ENCODE measurements at places on chromosomes 4 and X.

DNA sequence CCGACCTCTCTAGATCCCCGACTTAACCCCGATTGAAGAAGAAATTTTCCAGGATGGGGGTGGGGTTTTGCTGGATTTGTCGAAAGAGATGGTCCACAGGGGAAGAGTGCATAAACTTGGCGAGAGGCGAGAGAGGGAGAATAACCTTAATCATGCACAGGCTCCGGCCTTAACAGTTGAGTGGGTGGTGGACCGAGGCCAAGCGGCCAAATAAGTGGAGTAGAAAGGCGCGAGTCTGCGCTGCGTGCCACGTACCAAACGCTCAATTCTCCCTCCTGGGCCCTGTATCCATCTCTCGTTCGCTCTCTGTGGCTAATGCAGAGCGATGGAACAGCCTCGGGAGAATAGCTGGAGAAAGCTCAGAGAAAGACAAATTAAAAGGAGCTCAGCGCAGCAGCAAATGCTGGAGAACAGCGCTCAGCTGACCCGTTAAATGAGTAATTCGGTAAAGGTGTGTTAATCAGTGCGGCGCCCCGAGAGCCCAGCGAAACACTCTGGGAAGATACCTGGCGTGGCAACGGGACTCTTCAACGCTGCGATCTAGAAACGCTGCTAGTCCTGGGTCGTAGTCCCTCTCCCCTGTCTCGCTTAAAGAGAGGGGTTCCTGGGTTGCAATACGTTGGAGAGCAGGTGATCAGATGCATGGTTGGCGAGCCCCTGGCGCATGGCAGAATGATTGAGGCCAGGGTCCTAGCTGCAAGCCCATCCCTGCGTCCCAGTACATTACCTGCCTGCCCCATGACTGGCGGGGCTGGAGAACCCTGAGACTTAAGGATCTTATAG lies 887 bp upstream of the IL1RAPL2 start:
- no peak for DNase-seq

DNA sequence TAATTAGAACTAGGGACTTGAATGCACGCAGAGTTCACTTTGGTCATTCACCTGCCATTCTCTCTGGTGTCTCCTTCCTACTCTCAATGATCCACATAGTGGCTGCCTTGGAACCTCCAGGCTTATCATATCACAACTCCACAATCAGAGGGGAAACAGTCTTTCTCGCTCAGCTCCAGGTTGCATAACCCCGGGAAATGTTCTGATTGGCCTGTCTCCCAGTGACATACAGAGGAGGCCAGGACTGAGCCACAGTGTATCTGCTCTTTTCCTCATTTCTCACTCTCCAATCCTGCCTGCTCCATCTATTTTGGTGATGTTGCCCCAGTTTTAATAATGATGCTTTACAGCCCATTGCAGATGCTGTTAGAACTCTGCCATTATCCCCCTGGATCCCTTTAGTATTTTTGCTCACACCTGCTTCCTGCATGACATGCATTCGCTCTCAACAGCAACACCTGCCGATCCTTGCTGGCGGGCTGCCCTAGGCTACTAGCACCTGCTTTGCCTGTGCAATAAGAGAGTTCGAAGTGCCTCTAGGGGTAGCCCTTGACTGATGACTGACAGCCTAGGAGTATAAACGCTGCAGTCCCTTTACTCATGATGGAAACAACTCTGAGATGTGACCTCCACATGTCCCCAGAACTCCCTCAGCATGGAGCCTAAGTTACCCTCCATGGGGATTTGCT lies 211.3 kb upstream of the RPS6KA3 start:
- DNase-seq = no peak

- no peak for DNase-seq
These were observed 315.0 kb upstream of the NR3C2 start for GRCh38 chr4:148757171-148757570.

DNA sequence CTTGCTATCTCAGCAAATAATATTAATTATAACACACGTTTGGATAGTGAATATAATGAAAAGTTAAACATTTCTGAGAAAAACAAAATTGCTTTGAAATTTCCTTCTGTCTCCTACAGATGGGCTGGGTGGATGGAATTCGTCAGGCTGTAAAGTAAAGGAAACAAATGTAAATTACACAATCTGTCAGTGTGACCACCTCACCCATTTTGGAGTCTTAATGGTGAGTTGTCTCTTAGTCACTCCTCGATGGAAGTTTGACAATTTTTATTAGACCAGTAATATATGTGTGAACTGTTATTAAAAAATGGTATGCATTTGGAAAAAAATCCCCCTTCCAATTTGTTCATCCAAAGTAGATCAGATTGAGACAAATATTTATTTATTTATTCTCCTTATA lies 92.5 kb upstream of the BRS3 start:
- DNase-seq = no peak

GRCh38 chr4:48683784-48684666 lies 96.1 kb downstream of the FRYL start:
- no peak for DNase-seq

DNA sequence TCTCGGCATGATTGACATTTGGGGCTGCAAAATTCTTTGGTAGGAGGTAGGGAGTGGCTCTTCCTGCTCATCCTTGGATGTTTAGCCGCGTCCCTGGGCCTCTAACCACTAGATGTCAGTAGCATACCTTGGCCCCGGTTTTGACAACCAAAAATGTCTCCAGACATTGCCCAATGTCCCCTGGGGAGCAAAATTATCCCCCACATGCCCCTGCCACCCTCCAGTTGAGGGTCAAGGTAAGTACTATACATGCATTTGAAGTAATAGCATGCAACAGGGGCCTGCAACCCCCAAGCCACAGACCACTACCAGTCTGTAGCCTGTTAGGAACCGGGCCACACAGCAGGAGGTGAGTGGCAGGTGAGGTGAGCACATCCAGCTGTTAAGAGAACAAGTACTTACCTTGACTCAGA lies 17.6 kb upstream of the KIAA1210 start:
- peak; percentile 14 for DNase-seq

DNA sequence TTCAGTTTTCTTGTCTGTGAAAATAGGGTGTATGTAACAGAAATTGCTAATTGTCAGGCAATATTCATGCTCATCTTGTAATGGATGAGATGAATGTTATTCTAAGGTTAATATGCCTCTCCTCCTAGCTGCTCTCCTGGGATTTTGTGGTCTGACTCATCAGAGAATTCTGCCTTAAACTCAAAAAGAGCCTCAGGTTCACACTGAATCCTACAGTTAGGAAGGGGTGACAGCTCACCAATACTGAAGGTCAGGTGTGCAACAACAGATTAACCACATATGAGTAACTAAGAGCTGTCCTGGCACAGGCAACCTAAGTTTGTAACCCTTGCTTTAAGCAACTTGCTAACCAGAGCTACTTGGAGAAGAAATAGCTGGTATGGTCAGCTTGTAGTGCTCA lies 197.7 kb downstream of the SPATA18 start:
- no peak for DNase-seq

- no peak for DNase-seq
These were observed 37.3 kb upstream of the NMU start for GRCh38 chr4:55673424-55673823.

DNA sequence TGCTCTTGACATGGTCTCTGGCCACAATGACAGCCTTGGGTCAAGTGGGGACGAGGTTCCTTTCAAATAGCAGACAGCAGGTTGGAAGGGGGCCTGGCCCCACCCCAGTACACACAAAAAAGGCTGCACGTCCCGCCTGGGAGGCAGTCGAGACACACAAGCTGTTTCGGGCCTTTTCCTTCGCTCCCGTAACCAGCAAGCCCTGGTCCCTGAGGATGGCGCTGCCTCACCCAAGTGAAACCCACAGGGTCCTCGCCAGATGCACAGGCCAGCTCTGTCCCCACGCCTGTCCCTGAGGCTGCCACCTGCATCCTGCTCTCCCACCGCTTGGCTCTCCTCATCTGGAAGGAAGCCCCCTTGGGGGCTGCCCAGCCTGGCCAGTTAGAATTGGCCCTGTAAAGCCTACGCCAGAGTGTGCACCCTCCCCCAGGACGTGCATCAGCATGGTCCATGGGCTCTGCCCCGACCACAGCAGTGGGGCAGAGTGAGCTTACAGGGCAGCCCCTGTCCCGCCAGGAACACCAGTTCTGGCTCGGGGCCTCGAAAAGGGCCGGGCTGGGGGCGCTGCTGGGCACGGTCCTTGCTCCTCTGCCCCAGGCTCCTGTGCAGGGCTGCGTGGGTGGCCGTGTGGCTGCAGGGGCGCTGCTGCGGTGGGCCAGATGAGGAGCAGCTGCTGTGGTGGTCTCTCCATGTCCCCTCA lies 2.0 kb downstream of the CPLX1 start:
- no peak for DNase-seq

DNA sequence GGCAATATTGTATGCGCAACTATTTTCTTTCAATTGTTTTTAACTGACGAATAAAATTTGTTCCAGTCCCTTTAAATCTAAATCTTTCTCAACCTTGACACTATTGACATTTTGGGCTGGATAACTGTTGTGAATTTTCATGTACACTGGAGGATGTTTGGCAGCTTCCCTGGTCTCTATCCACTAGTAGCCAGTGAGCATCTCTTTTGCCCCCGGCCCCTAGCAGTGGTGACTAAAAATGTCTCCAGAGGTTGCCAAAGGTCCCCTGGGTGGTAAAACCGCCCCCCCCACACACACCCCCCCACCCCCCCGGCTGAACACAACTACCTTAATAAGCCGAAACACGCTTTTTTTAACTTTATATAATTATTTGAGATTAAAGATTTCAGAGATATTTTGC lies 514 bp downstream of the FANCB start:
- no peak for DNase-seq

GRCh38 chr4:77151241-77151640 lies 5.8 kb upstream of the CCNG2 start:
- DNase-seq = no peak

DNA sequence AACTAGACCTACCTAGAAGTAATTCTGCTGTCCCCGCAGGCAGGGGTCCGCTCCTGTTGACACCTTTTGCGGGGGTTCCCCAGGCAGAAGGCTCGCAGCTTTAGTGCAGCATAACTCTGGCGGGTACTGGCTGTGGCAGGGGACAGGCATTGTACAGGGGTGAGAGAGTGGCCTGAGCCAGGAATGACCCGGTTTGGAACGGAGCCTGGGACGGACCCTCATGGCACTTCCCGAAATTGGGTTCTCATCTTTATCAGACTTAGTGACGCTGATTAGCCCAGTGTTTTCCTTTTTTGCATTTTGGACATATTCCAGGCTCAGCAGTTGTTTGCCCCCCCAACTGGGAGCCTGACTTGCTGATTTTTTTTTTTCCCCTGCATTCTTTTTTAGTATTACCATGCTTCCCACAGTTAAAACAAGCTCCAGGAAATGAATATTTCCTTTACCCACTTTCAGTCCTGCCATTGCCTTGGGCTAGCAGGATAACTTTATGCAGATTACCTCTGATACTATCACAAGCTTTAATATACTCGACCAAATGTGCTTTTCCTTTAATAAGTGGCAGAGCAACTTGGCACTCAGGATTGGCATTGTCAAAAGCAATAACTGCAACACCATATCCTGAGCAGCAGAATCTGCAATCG lies 55.8 kb upstream of the WDR1 start:
- DNase-seq = no peak

DNA sequence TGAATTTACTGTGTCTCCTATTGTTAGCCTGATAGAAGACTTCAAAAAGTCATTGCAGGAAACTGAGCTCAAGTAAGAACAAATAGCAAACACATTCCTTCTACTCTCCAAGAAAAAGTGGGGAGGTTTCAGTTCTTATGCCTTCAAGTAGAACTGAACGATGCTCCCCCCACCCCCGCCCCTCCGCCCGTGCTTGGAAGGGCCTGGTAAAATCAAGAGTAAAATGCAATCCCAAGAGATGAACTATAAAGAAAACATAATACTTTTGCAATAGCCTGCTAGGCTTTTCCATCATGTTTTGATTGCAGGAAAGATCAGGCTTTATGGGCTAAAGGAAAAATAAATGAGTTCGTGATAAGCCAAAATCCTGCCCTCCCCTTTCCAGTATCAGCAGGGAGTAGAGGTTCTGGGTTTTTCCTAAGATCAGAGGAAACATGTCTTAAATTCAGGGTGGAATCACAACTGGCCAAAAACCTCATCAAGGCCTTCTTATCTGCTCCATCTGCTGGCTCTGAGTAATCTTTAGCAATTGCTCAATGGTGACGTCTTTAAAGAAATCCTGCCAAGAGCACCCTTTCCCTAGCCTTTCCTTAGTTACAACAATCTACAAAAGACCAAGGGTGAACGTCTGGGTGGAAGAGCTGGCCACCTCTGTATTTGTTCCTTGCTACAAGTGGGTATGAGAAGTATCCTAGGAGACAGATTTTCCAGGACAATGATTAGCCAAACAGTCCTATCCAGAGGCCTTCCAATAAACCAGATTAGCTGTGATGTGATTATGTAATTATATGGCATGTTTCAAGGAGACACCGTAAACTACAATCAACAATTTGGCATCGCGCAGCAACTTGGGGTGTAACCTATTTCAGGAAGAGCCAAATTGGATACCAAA lies 66.3 kb upstream of the FAM9C start:
- no peak for DNase-seq

DNA sequence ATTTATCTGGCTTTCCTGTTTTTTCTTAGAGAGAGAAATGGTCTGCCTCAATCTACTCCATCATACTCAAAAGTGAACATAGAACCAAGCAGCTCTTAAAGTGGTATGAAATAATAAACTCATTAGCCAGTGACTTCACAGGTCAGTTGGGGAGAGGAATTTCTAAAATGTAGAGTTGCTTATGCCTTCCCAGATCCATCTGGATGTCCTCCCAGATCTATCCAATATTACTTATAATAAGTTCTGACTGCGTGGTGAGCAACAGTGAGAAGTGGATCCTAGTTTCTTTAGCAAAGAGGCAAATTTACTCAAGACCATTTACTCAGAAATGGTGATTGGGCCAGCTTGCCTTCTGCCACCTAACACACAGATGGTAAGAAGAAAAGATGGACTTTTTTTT lies 748.0 kb downstream of the PCDH18 start:
- DNase-seq = no peak

- DNase-seq = no peak
These were observed 464.7 kb upstream of the FAM47C start for GRCh38 chrX:36543499-36543898.

DNA sequence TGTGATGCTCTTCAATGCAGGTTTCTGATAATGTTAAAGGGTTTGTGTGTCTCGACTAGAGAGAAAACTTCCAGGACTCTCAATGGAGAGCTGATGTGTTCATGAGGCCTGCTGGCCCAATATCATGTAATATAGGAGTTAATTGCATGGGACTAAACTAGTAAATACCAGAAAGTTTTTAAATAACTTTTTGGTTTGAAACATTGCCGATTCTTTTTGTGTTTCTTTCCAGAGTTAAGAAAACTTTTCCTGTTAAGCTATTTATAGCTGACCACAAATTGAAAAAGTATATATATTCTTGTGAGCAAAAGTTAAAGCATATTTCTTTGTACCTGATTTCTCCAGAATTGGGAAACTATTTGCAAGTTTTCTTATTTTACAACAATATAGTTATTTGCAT lies 49.7 kb downstream of the FAM9B start:
- DNase-seq = no peak

Data from myocyte (in vitro differentiated cells).